ENCODE measurements at places on chromosomes 7 and 10.

DNA sequence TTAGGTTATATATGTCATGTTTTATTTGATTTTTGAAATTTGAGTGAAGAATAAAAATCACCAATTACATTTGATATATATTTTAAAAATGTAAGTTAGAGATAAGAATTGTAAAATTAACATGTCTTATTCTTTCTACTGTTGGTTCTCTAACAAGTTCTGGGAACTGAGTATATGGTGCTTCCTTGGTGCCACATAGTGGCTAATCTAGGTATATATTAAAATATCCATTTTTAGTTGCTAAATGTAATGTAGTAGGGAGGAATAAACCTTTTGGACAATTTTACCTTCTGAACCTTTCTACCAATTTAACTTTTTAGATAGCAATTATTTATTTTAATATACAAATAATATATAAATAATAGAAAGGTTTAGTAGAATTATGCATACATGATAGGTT, 17.5 kb downstream of the CFAP69 start:
- DNase-seq: no peak

DNA sequence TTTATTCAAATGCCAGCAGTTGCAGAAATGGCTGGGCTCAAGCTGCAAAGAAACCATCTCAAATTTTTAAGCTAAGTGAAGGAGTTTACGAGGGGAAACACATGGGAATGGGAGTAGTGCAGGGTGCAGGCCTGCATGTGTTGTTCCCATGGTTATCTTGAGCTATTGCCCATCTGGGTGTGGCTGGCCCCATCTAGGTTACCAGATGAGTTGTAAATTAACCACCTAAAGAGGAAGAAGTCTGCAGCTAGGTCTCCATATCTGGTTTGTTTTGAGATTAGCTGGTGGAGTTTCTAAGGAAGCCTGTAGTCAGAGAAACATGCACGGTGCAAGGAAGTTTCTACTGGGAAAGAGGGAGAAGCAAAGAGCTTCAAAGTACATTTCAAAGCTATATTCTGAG, 23.3 kb upstream of the STEAP2 start:
- no peak for DNase-seq

DNA sequence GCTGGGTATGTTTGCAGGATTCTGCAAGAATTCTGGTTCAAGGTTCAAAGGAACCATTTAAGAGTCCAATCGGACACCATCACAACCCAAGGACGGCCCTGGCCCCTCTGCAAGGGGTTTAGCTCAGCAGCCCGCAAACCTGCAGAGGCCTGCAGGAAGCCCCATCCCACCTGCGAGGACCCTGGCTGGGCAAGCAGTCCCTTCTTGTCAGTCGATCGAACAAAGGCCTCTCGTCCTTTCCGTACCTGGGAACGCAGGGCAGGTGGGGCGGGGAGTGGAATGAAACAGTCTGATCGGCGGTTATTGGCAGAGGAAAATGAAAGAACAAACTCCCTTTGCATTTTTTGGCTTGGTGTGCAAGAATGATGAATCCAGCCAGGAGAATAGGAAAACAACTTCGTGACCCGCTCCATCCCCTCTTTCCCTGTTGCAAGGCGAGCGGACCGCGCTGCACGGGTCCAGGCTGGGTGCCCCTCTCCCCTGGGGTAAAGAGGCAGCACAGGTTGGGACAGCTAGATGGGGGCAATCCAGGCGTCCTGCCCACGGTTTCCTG, 73.7 kb downstream of the INSIG1 start:
- no peak for DNase-seq

DNA sequence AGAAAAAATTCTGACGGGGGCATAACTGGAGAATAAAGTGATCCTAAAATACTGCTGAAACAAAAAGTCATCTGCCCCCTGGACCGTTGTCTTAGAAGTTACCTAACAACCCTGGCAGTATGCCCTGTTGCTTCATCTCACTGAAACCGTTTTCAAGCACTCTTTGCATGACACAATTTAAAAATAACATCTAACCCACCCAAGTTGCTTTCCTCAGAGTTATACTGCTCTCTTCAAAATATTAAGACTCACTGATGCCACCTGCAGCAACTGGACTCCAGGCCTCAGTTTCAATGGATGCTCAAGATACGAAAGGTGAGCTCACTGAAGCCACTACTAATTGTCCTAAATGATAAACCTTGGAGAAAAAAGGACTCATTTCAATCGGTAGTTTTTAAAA, 57.4 kb downstream of the CDK6 start:
- no peak for DNase-seq

- no peak for DNase-seq
Observed at GRCh38 chr10:111837985-111838384, 345.6 kb downstream of the GPAM start.

GRCh38 chr7:147081117-147081516, 964.5 kb downstream of the CNTNAP2 start:
- no peak for DNase-seq

- DNase-seq: no peak
Observed at GRCh38 chr7:129721068-129721467, 109.5 kb downstream of the NRF1 start.

GRCh38 chr7:36064676-36065075, 88.4 kb upstream of the EEPD1 start:
- DNase-seq: no peak

- no peak for DNase-seq
Observed at GRCh38 chr7:155458878-155459699, 1.2 kb downstream of the EN2 start.

DNA sequence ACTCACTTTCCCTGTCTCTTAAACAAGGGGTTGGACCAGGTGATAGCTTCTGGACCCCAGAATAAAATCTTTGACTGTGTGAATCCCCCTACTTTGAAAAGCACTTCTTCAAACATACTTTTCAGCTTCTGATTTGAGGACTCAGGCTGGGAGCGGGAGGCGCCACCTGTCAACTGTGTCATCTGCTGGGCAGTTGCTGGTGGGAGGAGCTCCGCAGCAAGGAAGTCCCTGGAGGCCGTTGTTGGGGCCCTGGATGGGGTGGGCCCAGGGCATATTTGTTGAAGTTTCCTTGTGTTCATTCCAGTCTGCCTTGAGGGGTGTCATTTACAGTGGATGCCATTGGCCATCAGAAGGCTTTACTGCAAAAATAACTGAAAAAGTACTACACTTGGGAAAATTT, 197.7 kb downstream of the CCDC3 start:
- no peak for DNase-seq

- DNase-seq: peak; percentile 35
Observed at GRCh38 chr7:134865001-134865845, 85.8 kb downstream of the CALD1 start.

- DNase-seq: no peak
Observed at GRCh38 chr10:42640610-42641229, 2.4 kb upstream of the ZNF33B start.

DNA sequence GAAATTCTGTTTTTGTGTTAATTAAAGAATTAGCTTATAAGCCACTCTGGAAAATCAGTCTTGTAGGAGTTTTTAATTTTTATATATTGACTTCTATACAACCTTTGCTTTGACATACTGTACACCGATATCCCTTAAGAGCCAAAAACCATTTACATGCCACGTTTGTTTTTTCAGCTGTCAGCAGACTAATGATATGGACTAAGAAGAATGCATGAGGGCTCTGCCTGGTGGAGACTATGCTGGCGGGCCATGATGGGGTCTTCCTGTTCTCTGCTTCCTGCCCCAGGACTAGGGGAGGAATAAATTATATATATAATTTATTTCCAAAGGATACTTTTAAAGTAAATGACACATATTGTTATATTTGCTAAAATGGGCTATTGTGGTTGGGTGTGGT, 96.3 kb downstream of the CDK14 start:
- DNase-seq: no peak

DNA sequence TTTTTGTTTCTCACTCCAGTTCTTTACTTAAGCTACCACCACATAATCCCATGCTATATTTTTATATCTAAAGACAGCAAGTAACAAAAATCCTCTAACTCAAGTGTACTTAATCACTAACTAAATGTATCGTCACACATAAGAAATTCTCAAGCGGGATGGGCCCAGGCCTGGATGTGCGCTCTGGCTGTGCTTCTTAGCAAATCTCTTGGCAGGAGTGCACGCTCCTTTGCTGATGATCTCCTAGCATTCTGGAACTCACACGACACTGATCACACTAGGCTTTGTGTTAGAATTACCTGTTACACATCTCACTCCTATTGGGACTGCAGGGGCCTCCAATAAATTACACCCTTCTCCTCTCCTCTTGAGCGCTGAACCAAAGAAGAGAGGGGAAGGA, 46.7 kb upstream of the CALD1 start:
- DNase-seq: no peak

- peak; percentile 43 for DNase-seq
Observed at GRCh38 chr7:111730476-111731300, 168.4 kb upstream of the IMMP2L start.

GRCh38 chr7:78487464-78487863, 688.9 kb downstream of the PHTF2 start:
- DNase-seq: no peak

- no peak for DNase-seq
Observed at GRCh38 chr7:36928311-36928710, 204.0 kb upstream of the AOAH start.

GRCh38 chr10:71270301-71271220, 48.5 kb upstream of the SLC29A3 start:
- peak; percentile 78 for DNase-seq

GRCh38 chr7:107563775-107564552, at the start of the genes COG5 and DUS4L:
Gene COG5, minus strand, starts transcription at chr7:107563920. Its CDS starts 24 bp downstream, at chr7:107563896.
Gene DUS4L, plus strand, starts transcription at chr7:107563971. Its CDS starts 3,100 bp downstream, at chr7:107567071.
- DNase-seq: peak; percentile 87

GRCh38 chr10:124063750-124064603, 29.4 kb downstream of the CHST15 start:
- DNase-seq: peak; percentile 70

GRCh38 chr7:157637216-157637949, 300.6 kb downstream of the DNAJB6 start:
- DNase-seq: peak; percentile 50

DNA sequence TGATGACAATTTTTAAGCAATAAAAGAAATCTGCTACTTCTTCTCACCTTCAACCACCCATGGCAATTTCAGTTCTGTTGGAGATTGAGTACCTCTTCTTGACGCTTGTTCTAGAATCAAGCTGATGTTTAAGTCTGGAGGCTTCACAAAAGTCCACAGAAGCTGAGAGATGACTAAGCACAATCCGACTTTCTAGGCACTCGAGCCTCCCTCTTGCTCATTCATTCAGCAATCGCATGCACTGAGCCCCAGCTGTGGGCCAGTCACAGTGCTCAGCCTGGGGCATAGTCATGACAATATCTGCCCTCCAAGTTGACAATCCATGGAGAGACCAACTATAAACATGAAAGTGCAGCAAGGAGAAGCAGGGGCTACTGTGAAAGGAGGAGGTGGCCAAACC, 103.2 kb downstream of the IPMK start:
- DNase-seq: no peak

- no peak for DNase-seq
Observed at GRCh38 chr10:819326-819725, 112.2 kb downstream of the LARP4B start.

- DNase-seq: no peak
Observed at GRCh38 chr10:132542819-132543218, 5.2 kb downstream of the INPP5A start.

DNA sequence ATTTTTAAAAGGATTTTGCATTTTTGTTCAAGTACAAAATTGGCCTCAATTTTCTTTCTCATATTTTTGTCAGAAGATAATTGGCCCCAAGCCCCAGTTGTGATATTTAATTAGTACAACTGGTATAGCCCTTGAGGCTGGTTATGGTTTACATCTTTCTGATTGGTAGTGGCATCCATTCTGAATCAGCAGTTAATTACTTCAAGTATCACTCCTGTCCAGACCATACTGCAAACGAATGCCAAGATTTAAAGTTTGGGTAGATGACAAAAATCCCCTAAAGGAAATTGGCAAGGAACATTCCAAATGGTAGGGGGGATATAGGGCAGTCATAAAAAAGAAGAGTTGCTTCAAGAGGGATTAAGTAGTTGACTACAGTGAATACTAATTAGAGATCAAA, 23.1 kb downstream of the MYPN start:
- no peak for DNase-seq

GRCh38 chr7:2796358-2797352, 47.5 kb downstream of the GNA12 start:
- peak; percentile 65 for DNase-seq

- DNase-seq: no peak
Observed at GRCh38 chr10:123557366-123558108, 108.6 kb upstream of the GPR26 start.

DNA sequence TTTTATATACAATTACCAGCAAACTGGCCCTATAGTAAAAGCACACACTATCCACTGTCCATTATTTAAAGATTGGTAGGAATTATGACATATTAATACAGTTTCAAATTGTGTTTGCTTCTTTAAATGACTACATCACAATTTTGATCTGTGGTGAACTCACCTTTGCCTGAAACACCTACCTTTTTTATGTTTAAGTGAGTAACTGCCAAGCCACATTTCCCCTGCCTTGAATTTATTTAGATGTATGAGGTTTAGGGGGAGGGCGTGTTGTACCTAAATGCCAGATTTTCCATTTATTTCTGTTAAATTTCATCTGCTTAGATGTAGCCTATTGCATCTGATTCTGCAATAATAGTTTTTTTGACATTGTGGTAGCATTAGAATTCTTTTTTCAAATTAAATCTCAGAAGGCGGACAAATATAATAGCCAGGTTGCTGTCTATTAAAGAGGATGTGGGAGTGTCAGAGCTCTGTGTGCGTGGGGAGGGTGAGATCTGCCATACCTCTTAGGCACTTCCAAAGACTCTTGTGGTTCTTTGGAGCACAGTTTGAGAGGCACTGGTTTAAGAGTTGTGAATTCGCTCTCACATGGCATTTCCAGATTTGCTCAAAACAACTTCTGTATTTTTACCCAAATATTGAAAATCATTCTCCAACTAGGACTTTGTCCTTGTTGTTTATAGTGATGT, 13.8 kb downstream of the PIK3CG start:
- DNase-seq: no peak

DNA sequence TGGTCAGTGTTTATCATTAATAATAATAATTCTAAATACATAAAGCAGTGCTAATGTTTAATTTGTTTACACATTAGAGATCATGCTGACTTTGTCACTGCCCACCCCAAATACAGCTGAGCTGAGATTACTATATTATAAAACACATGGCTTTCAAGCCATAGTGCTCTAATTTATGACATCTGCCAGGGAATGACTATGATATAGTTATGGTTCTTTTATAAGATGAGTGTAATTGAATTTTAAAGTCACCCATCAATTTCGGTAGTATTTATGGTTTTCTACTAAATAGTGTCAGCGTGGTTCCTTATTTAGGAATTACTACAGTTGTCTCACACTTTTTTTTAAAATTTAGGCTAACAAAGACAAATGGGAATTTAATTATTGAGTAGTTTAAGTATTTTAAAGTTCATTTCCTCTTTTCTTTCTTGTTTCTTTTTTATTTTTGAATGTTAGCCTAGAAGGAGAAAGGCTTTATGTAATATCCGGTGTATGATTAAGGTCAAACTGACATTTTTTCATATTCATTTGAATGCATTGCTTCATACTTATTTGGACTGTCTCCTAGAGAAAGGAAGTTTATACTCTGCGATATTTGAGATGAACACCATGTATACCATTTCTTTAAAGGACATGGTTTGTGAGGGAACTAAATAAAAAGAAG, 3.9 kb downstream of the CDK14 start:
- no peak for DNase-seq

All from Ammon's horn (tissue), 1 donor.